ENCODE measurements at places on chromosomes 3 and 15. TPM values are rescaled to one million over a fixed set of nuclear protein-coding genes. Genes with fewer than 3 reads are reported as not detected.
A peak's percentile ranks its signal among the peaks of the same experiment; 100 is the strongest.

DNA sequence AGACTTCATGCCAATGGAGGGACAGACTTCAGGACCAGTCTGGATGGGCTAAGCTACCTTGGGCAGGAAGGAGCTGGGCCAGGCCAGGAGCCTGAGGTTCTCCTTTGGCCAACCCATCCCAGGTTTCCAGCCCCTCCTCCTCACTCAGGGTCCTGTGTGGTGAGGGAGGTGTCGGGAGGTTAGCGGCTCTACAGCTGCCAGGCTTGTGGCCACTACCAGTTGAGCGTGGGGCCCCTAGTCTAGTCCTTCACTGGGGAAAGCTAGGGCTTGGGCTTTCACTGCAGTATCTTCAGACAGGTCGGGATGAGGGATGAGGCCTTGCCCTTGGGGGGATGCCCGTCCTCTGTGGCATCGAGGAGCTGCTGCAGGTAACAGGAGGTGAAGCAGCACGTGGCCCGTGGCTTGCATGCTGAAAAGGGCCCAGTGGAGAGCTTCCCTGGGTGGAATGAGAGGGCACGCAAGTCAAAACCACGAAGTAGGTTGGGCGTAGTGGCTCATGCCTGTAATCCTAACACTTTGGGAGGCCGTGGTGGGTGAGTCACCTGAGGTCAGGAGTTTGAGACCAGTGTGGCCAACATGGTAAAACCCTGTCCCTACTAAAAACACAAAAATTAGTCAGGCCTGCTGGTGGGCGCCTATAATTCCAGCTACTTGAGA, 8.5 kb upstream of the FANCD2 start:
- H3K36me3 ChIP-seq: peaks cover 8% of the 10 kb centered on the region
- no peaks in the 10 kb centered on the region for H3K27me3 ChIP-seq
- H3K27ac ChIP-seq: no peak overlapping the region
- H3K4me1 ChIP-seq: peaks cover 7% of the 10 kb centered on the region
- H3K4me3 ChIP-seq: no peak overlapping the region
- no peak for DNase-seq

The KY gene
- total RNA-seq: not detected

- H3K36me3 ChIP-seq: peaks cover 13% of the 10 kb centered on the region
- no peaks in the 10 kb centered on the region for H3K27me3 ChIP-seq
- H3K4me3 ChIP-seq: no peak overlapping the region
- H3K4me1 ChIP-seq: no peaks in the 10 kb centered on the region
- no peak for DNase-seq
These were observed 427.6 kb downstream of the TBL1XR1 start for GRCh38 chr3:176769547-176770190.

The MINAR1 gene
- total RNA-seq: 2.4 TPM

- peaks cover 17% of the 10 kb centered on the region for H3K4me1 ChIP-seq
- peak overlapping the region; percentile 39 for H3K27ac ChIP-seq
- no peak overlapping the region for H3K4me3 ChIP-seq
- no peaks in the 10 kb centered on the region for H3K27me3 ChIP-seq
- DNase-seq: no peak
These were observed 10.2 kb downstream of the EDEM1 start for GRCh38 chr3:5197470-5198312.

- H3K27ac ChIP-seq: peak overlapping the region; percentile 95
- DNase-seq: no peak
These were observed 60.2 kb downstream of the AMOTL2 start for GRCh38 chr3:134313847-134314587.

The LMAN1L gene
- 0.35 TPM for total RNA-seq

DNA sequence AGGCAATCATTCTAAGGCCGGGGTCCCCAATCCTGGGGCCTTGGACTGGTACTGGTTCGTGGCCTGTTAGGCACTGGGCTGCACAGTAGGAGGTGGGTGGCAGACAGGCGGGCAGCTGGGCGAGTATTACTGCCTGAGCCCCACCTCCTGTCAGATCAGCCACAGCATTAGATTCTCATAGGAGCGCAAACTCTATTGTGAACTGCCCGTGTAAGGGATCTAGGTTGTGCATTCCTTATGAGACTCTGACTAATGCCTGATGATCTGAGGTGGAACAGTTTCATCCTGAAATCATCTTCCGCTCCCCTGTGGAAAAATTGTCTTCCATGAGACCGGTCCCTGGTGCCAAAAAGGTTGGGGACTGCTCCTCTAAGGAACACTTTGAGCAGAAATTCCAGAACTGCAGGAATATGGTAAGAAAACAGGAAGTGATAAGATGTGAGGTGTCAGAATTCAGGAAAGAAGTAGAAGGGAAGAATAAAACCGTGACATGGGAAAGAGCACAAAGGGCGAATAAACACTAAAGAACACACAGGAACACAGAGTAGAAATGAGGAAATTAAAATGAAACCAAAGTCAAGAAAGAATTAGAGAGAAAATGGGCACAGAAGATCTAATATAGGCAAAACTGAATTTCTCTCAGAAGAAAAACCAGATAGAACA, 57.6 kb downstream of the PDCD6IP start:
- no peak overlapping the region for H3K4me3 ChIP-seq
- no peak for DNase-seq
- H3K27me3 ChIP-seq: no peaks in the 10 kb centered on the region
- peaks cover 29% of the 10 kb centered on the region for H3K36me3 ChIP-seq
- no peak overlapping the region for H3K27ac ChIP-seq

DNA sequence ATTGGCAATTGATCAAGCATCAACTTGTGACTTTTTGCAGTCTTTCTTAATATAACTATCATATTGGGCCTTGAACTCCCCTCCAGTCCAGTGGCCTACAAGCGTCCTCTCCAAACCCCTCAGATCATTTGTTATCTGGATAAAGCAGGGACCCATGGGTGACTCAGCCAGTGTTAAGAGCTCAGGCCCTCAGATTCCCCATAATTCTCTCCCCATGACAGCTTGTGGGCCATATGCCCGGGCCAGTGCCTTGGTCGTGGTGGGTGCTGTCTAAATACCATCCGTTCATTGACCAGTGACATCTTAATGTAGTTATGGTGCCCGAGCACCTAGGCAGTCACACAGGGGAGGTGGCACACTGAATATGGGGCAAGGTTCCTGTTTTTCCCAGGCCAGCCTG, 18.1 kb downstream of the MCF2L2 start:
- no peaks in the 10 kb centered on the region for H3K36me3 ChIP-seq
- H3K4me3 ChIP-seq: no peak overlapping the region
- no peak overlapping the region for H3K27ac ChIP-seq
- H3K27me3 ChIP-seq: no peaks in the 10 kb centered on the region
- no peak for DNase-seq

DNA sequence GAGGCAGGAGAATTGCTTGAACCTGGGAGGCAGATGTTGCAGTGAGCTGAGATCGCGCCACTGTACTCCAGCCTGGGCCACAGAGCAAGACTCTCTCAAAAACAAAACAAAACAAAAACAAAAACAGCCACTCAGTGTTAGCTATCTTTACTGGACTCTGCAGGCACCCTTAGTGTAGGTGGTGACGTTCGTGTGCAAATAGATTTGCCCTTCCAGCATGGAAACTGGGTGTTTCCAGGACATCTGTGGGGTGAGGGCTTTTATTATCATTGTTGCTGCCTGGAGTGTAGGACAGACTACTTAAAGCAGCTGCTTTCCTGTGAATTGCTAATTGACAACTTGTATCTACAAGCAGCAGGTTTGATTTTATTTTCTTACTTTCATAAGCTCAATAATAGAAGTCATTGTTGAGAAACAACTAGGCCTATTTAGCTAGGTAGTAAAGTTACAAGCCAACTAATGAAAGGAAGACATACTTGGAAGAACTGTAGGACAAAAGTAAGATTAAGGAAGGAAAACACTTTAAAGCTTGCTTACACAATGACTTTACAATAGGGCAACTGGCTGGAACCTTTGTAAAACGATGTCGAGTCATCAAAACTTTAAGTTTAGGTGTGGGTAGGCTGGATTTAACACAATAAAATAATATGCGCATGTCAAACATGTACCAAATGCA, 25.4 kb upstream of the SPPL2A start:
- no peaks in the 10 kb centered on the region for H3K27me3 ChIP-seq
- no peak overlapping the region for H3K27ac ChIP-seq
- H3K4me1 ChIP-seq: peaks cover 13% of the 10 kb centered on the region
- no peaks in the 10 kb centered on the region for H3K36me3 ChIP-seq
- no peak for DNase-seq

- H3K27ac ChIP-seq: no peak overlapping the region
- H3K36me3 ChIP-seq: peaks cover 13% of the 10 kb centered on the region
- peaks cover 43% of the 10 kb centered on the region for H3K4me1 ChIP-seq
- no peaks in the 10 kb centered on the region for H3K27me3 ChIP-seq
These were observed 7.6 kb downstream of the ZNF445 start for GRCh38 chr3:44469914-44470313.

GRCh38 chr15:29740692-29741311, 81.5 kb downstream of the TJP1 start:
- no peak for DNase-seq
- H3K4me3 ChIP-seq: no peak overlapping the region
- peaks cover 31% of the 10 kb centered on the region for H3K36me3 ChIP-seq
- no peaks in the 10 kb centered on the region for H3K27me3 ChIP-seq
- peaks cover 4% of the 10 kb centered on the region for H3K4me1 ChIP-seq

GRCh38 chr3:94291686-94292085, 228.8 kb downstream of the NSUN3 start:
- H3K36me3 ChIP-seq: no peaks in the 10 kb centered on the region
- no peak for DNase-seq
- peaks cover 5% of the 10 kb centered on the region for H3K4me1 ChIP-seq

The SLC15A2 gene
- total RNA-seq: 5.4 TPM

- H3K4me1 ChIP-seq: peaks cover 13% of the 10 kb centered on the region
- peaks cover 7% of the 10 kb centered on the region for H3K27me3 ChIP-seq
- no peaks in the 10 kb centered on the region for H3K36me3 ChIP-seq
- no peak overlapping the region for H3K4me3 ChIP-seq
- no peak for DNase-seq
These were observed 56.5 kb downstream of the RPLP1 start for GRCh38 chr15:69509131-69509530.

- H3K27me3 ChIP-seq: no peaks in the 10 kb centered on the region
- H3K27ac ChIP-seq: no peak overlapping the region
- H3K36me3 ChIP-seq: peaks cover 3% of the 10 kb centered on the region
- no peaks in the 10 kb centered on the region for H3K4me1 ChIP-seq
- no peak for DNase-seq
- H3K4me3 ChIP-seq: no peak overlapping the region
These were observed 820.4 kb downstream of the NAALADL2 start for GRCh38 chr3:175679568-175679967.

GRCh38 chr15:47404877-47405276, 312.4 kb upstream of the SEMA6D start:
- no peaks in the 10 kb centered on the region for H3K27me3 ChIP-seq
- no peak for DNase-seq
- no peaks in the 10 kb centered on the region for H3K36me3 ChIP-seq
- no peak overlapping the region for H3K27ac ChIP-seq
- H3K4me3 ChIP-seq: no peak overlapping the region

DNA sequence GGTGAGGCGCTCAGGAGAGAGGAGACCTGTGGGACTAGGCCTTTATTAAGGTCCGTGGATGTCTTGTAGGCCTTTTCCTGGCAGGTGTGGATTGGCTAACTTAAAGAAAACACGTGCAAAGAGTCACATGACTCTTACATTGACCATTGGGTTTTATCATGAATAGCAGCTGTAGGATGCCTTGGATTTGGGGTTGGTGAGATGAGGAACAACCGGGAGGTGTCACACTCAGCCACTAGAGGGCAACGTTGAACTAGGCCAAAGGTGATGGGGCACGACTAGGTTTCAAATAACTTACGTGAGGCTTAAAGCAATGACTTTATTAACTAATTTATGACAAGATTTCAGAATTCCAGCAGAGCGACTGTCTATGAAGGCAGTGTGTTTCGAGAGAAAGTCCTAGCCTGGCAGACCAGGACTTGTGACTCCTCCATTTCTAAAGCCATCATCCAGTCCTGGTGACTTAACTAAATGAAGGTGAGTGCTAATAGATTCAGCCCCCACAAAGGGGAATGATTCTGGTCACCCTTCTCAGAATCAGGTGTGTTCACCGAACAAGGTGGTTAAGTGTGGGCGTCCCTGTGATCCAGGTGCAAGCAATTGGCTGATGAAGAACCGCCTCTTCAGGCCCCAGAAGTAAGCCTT, 345.6 kb downstream of the MCTP2 start:
- DNase-seq: no peak
- H3K4me1 ChIP-seq: peaks cover 2% of the 10 kb centered on the region
- no peaks in the 10 kb centered on the region for H3K27me3 ChIP-seq
- H3K4me3 ChIP-seq: no peak overlapping the region
- no peaks in the 10 kb centered on the region for H3K36me3 ChIP-seq
- no peak overlapping the region for H3K27ac ChIP-seq

- H3K27me3 ChIP-seq: peaks cover 13% of the 10 kb centered on the region
- H3K36me3 ChIP-seq: no peaks in the 10 kb centered on the region
- H3K4me3 ChIP-seq: no peak overlapping the region
- no peak for DNase-seq
- H3K4me1 ChIP-seq: peaks cover 14% of the 10 kb centered on the region
These were observed 26.9 kb upstream of the MYO1E start for GRCh38 chr15:59399465-59400102.

GRCh38 chr15:50066666-50067065, 52.4 kb downstream of the ATP8B4 start:
- DNase-seq: no peak
- H3K4me3 ChIP-seq: no peak overlapping the region
- H3K4me1 ChIP-seq: no peaks in the 10 kb centered on the region
- no peak overlapping the region for H3K27ac ChIP-seq
- H3K36me3 ChIP-seq: no peaks in the 10 kb centered on the region

DNA sequence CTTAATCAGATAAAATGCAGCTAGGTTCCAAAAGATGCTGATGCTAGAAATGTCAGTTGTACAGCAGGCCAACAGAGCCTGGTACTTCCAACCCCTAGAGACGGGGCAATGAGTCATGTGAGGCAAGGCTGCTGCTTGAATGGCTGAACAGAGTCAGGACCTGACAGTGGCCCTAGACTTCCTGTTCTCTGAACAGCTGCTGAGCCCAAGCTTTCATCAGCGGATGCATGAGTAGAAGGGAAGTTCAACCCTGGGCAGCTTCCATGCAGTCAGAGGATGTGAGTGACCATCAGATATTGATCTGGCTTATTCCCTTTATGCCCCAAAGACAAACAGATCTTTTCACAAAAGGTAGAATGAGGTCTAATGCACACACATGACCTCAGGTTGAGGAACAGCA, 282.9 kb upstream of the COL8A1 start:
- H3K27ac ChIP-seq: no peak overlapping the region
- no peaks in the 10 kb centered on the region for H3K4me1 ChIP-seq
- H3K27me3 ChIP-seq: peaks cover 15% of the 10 kb centered on the region
- no peak for DNase-seq
- H3K4me3 ChIP-seq: no peak overlapping the region

GRCh38 chr15:29668120-29668602, 154.1 kb downstream of the TJP1 start:
- H3K36me3 ChIP-seq: no peaks in the 10 kb centered on the region
- H3K4me3 ChIP-seq: no peak overlapping the region
- H3K27ac ChIP-seq: no peak overlapping the region
- H3K27me3 ChIP-seq: peaks cover 2% of the 10 kb centered on the region
- DNase-seq: no peak
- peaks cover 18% of the 10 kb centered on the region for H3K4me1 ChIP-seq

GRCh38 chr3:110576960-110577359, 494.7 kb upstream of the NECTIN3 start:
- H3K4me3 ChIP-seq: no peak overlapping the region
- no peaks in the 10 kb centered on the region for H3K27me3 ChIP-seq
- no peak for DNase-seq
- H3K4me1 ChIP-seq: peaks cover 4% of the 10 kb centered on the region
- peaks cover 2% of the 10 kb centered on the region for H3K36me3 ChIP-seq

- peaks cover 51% of the 10 kb centered on the region for H3K4me1 ChIP-seq
- H3K36me3 ChIP-seq: peaks cover 1% of the 10 kb centered on the region
- H3K27me3 ChIP-seq: no peaks in the 10 kb centered on the region
- no peak overlapping the region for H3K4me3 ChIP-seq
These were observed 21.4 kb upstream of the CSPG4 start for GRCh38 chr15:75733761-75734651.

Measured in mesothelial cell of epicardium (in vitro differentiated cells).